ENCODE measurements at places on chromosomes 3 and 15. TPM values are rescaled to one million over a fixed set of nuclear protein-coding genes. Genes with fewer than 3 reads are reported as not detected.

- no peak for DNase-seq
Observed at GRCh38 chr15:99480016-99480810, 85.6 kb upstream of the MEF2A start.

- DNase-seq = no peak
Observed at GRCh38 chr3:159429702-159430101, 558.9 kb upstream of the IL12A start.

DNA sequence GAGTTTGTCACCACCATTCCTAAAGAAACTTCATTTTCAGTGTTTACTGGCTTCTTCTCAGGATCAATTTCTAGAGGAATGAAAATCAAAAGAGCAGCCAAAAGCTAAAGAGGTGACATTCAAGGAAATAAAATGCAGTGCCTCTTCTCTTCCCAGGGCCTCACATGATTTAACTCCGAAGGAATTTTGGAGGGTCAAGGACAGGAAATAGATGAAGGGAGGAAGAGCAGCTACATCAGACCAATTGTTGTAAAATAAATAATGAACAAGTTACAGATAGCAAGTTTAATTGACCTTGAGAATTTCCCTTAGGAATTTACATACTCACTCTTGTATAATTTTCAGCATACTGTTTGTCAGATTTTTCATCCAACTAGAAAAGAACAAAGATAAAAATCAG is 78.1 kb downstream of the LRRFIP2 start:
- DNase-seq = no peak

Gene DISP2
- under 0.01 TPM for total RNA-seq

DNA sequence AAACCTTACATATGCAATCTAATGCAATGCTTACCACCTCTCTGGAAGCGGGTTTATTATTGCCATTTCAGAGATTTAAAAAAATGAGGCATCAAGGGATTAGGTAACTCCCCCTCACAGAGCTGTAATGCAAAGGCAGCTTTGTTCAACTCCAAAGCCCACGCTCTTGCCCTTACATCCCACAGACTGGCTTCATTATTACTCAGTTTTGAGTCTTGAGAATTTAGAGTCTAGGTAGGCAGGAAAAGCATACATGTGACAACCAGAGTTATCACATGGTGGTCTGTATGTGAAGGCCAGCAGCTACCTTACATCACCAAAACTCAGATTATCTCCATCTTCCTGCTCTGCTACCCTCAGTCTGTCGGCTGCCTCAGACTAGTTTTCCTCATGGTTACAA is 326.9 kb downstream of the UACA start:
- DNase-seq = no peak

DNA sequence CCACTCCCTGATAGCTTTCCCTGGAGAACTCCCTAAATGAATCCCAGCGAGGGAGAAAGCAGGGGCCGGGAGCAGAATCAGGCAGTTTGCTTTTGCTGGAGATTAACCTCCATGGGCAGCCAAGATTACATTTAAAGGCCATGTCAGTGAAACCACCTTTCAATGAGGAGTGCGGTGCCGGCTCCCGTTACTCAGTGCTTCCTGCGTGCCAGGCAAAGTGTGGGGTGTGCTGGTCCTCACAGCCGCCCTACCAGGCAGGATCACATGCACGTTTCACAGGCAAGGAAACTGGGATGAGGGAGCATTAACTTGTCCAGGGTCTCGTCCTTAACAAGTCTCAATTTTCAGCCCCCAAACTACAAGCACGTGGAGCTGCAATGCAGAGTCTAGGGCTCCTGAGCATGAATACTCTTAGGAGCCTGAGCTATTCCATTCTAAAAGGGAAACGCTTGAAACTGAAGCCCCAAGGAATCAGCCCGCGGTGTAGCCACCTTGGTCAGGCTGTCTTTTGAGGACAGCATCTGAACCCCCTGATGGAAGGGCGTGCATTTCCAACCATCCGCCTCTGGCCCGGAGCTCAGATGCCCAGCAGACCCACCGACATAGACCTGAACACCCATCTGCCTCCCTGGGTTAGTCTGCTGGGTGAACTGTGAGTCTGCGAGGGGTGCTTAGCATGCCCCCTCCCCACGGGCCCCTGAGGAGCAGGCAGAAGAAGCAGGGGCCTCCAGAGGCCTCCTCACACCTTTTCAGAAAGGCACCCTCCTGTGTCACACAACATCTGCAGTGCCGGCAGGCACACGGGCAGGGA is 5.6 kb downstream of the IGDCC3 start:
- no peak for DNase-seq

GRCh38 chr3:116607205-116607604 is 102.4 kb upstream of the TUSC7 start:
- DNase-seq = no peak

Gene NAALADL2
- 69.5 TPM for total RNA-seq

GRCh38 chr3:52983336-52983807 is 62.5 kb downstream of the SFMBT1 start:
- no peak for DNase-seq

- no peak for DNase-seq
Observed at GRCh38 chr3:105883798-105884377, 15.1 kb upstream of the CBLB start.

- no peak for DNase-seq
Observed at GRCh38 chr3:53860196-53860595, 13.8 kb downstream of the IL17RB start.

DNA sequence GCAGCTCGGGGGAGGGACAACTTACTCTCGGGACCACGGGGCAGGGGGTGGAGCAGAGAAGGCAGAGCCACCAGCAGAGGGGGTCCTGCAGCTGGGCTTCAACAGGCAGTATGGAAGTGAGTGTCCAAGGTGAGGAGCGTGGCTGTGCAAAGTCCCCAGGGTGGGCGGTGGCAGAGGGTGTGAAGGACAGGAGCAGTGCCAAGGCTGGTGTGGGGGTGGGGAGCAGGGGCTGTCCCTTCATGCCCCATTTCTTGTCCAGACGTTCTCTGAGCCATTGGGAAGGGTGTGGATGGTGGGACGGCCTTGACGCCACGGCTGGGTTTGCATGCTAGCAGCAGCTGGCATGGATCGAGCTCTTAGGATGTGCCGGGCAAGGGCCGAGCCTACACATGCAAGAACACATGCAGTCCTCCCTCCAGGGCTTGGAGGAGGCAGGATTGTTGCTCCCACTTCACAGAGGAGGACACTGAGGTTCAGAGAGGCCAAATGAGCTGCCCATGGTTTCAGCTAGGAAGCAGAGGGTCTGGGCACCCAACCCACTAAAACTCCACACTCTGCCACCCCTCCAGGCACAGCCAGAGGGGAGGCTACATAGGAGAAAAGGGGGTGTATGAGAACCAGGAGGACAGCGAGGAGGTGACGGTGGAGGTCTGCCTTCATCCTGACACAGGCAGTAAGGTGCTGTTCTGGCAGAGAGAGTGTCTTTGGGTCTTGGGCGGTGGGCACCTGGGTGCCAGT is 93.6 kb downstream of the TBC1D2B start:
- DNase-seq = peak; percentile 46

Gene BDH1
- total RNA-seq = 16.4 TPM

Gene ATG7
- 64.9 TPM for total RNA-seq

- no peak for DNase-seq
Observed at GRCh38 chr3:195542316-195542697, 818 bp downstream of the PPP1R2 start.

Gene ZNF620
- 4.1 TPM for total RNA-seq

GRCh38 chr3:56918111-56918568 is 116.4 kb upstream of the ARHGEF3 start:
- no peak for DNase-seq

DNA sequence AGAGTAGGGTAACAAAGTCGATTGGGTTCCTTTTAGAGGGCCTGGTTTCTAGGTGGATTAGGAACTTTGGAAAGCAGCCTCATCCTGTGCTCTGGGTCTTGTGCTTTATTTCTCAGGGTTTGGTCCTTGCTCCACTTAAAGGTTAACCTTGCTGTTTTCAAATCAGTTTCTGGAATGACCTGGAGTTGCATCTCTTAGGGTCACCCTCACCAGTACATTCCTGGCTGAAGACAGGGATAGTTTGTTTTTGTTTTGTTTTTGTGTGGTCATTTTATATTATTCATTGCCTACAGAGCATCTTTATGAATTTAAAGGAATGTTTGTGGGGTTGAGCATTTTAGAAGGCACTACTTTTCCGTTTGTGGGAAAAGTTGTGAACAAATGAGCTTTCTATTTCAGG is 45.5 kb upstream of the ZNF280D start:
- no peak for DNase-seq

- DNase-seq = no peak
Observed at GRCh38 chr15:78950343-78950742, 5.5 kb upstream of the CTSH start.

DNA sequence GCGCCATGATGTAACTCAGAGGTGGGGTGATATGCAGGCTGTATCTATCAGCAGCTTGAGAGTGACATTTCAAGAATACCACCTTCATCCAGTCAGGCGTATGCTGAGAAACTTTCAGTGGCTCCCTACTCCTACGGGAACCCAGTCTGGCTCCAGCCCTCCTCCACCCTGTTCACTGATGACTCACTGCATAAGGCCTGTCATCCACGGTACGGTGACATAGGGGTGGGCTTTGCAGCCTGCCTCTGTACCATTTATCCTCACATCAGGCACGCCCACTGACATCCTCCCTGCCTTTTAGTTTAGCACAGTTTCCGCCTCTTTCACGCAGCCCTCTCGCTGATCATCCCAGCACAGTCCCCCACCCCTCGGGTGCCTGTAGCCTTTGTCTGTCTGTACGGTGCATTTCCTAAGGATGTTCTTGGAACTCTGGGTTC is 11.7 kb downstream of the PXYLP1 start:
- DNase-seq = no peak

DNA sequence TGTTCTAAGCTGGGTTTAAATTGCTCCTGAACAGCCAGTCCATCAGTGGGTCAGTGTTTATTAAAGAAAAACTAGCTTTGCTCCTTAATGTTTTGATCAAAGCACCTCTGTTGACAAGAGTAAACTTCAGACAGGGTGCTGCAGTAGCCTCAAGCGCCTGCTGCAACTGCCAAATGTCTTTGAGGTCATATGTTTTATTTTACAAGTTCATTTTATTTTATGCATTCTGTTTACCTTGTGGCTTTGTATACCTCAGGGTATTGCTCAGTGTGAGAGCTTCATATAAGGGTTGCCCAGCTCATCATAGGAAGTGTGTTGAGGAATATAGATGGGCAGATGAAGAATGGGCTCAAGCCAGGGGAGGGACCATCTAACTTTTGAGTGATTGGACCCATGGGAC is 8.5 kb downstream of the MYZAP start:
- no peak for DNase-seq

GRCh38 chr3:107661447-107662123 is 138.8 kb downstream of the BBX start:
- no peak for DNase-seq

GRCh38 chr3:129263161-129263910 is 13.9 kb downstream of the COPG1 start:
- peak; percentile 37 for DNase-seq

- no peak for DNase-seq
Observed at GRCh38 chr15:74488776-74489175, 27.8 kb upstream of the UBL7 start.

DNA sequence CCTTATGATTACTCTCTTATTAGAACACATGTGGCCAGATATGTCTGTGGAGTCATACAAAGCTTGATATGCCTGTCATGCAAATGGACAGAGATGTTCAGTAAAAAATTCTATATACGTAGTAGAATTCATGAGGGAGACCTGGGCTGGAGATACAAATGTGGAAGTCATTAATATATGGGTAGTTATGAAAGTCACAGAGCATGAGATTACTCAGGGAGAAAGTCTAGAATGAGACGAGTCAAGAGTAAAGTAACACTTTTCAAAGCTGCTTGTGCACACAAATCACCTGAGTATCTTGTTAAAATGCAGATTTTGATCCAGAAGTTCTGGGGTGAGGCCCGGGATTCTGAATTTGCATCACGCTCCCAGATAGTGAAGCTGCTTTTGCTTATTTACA is 28.4 kb downstream of the OXSM start:
- DNase-seq = no peak

Gene UBE2Q2
- 56.5 TPM for total RNA-seq

Gene WDR48
- total RNA-seq = 48.9 TPM

GRCh38 chr15:68204776-68205557 is at the start of gene CALML4:
Gene CALML4 (minus strand): TSS chr15:68205332. CDS start chr15:68205247, 85 bp downstream.
- DNase-seq = peak; percentile 64

DNA sequence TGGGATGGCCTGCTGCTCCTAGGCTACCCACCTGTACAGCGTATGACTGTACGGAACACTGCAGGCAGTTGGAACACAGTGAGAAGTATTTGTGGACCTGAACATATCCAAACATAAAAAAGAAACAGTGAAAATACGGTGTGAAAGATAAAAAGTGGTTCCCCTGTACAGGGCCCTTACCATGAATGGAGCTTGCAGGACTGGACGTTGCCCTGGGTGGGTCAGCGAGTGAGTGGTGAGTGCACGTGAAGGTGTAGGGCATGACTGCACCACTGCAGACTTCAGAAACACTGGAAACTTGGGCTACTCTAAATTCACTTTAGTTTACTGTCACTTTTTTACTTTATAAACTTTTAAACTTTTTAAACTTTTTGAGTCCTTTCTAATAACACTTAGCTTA is 71.2 kb upstream of the SLC6A6 start:
- no peak for DNase-seq

DNA sequence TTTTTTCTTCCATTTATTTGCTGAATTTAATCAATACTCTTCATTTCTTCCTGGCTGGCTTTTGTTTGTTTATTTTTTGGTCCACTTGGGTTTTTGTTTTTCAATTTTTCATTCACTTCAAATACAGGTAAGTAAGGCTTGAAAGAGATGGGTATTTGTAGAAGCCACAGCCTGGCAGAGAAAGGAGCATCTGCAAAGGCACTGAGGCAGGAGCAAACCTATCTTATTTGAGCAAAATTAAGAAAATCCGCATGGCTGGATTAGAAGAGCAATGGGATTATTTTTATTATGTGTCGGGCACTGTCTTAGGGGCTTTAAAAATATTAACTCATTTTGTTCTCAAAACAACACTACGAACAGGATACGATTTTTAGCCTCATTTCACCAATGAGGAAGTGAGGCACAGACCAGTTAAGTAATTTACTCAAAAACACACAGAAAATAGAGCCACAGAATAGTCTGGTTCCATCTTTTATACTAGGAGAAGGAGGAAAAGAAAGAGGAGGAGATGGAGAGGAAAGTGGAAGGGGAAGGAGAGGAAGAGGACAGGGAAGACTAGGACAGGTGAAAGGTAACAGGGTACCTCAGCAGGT is 35.1 kb upstream of the CCDC80 start:
- DNase-seq = no peak

- no peak for DNase-seq
Observed at GRCh38 chr3:189353988-189354889, 182.5 kb downstream of the TPRG1 start.

Gene FSIP1
- 23.3 TPM for total RNA-seq

DNA sequence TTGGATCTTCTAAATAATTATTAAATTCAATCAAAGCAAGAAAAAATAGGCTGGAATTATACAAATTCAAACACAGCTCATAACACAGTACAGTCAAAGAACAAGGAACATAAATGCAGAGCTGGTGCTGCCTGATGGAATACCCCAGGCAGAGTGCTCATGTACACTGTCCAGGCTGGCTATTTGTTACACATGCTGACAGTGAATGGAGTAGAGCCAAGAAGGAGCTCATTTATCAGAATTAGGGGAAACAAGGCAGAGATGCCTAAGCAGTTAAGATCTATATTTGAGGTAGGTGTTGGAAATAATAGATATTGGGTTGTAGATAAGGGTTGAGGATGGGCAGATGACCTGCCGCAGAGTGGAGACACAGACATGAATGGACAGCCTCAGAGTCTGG is 788.2 kb upstream of the ARPP21 start:
- DNase-seq = no peak

Gene TMEM108
- 0.44 TPM for total RNA-seq

Measured in breast epithelium (tissue), 4 donors.